ENCODE measurements at places on chromosomes 1 and 21. TPM values are rescaled to one million over a fixed set of nuclear protein-coding genes. Genes with fewer than 3 reads are reported as not detected.

The ZBTB8B gene
- polyA plus RNA-seq, result 0.21 TPM

GRCh38 chr1:8169364-8170058 lies 143.4 kb upstream of the ERRFI1 start:
- peak overlapping the region; percentile 54 for H3K27ac ChIP-seq
- peak; percentile 79 for DNase-seq
- H3K4me3 ChIP-seq, result no peak overlapping the region
- peaks cover 14% of the 10 kb centered on the region for H3K4me1 ChIP-seq
- H3K36me3 ChIP-seq, result no peaks in the 10 kb centered on the region
- no peaks in the 10 kb centered on the region for H3K27me3 ChIP-seq

GRCh38 chr1:99482286-99482685 lies 163.6 kb upstream of the PALMD start:
- no peaks in the 10 kb centered on the region for H3K4me1 ChIP-seq
- DNase-seq, result no peak
- no peak overlapping the region for H3K27ac ChIP-seq
- H3K27me3 ChIP-seq, result no peaks in the 10 kb centered on the region
- no peaks in the 10 kb centered on the region for H3K36me3 ChIP-seq
- no peak overlapping the region for H3K4me3 ChIP-seq

GRCh38 chr1:241115784-241116183 lies 241.2 kb downstream of the RGS7 start:
- no peaks in the 10 kb centered on the region for H3K27me3 ChIP-seq
- no peak overlapping the region for H3K4me3 ChIP-seq
- no peaks in the 10 kb centered on the region for H3K36me3 ChIP-seq
- DNase-seq, result no peak

DNA sequence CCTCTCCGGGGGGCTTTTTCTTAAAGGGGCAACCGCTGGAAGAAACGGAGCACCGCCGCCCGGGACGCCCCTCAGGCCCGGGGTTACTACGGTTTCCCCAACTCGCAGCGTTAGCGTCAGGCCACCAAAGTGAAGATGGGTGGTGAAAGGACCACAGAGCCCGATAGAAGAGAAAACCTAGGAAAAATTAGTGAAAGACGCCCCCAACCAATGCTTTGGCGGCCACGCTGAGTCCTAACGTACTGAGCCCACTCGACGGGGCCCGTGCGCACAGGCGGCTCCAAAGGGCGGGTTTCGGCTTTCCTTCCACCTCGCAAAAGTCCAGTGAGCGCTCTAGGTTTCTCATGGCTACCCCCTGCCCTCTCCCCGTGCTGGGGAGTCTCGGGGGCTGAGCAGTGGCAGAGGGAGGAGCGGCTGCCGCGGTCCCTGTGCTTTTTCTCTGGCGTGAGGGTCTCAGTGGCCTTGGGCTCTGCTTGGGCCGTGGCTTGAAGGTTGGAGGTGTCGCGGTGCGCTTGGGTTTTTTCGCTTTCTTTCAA lies 12.2 kb upstream of the SPEN start:
- peak overlapping the region; percentile 100 for H3K27ac ChIP-seq
- peaks cover 13% of the 10 kb centered on the region for H3K4me1 ChIP-seq
- DNase-seq, result no peak
- H3K4me3 ChIP-seq, result peak overlapping the region; percentile 89
- H3K36me3 ChIP-seq, result no peaks in the 10 kb centered on the region

DNA sequence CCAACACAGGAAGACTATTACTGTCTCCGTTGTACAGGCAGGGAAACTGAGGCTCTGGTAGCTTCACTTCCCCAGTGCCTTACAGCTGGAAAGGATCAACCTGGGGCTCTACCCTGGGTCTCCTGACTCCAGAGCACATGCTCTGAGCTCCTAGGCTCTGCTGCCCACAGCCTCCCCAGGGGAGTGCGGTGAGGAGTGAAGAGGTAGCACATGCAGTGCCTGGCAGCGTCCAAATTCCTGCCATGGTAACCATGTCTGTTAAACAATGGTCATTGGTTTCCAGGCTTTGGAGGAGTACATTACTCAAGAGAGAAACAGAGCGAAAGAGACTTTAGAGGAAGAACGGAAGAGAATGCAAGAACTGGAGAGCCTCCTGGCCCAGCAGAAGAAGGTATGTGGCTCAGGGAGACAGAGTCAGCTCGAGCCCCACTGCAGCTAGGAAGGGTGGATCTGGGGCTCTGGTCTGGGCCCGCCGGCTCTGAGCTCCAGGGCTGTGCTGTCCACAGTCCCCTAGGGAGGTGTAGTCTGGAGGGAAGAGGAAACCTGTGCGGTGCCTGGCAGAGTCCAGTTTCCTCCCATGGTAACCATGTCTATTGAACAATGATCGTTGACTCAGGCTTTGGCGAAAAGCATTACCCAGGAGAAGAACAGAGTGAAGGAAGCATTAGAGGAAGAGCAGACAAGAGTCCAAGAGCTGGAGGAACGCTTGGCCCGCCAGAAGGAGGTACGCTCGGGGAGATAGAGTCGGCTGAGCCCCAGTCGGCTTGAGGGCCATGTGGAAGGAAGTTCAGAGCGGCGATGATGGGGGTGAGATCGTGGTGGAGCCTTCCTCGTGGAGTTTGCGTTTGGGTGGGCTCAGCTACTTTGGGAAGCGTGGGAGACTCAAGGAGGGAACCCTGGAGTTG lies 64.6 kb upstream of the EFHD2 start:
- no peak for DNase-seq
- H3K4me1 ChIP-seq, result peaks cover 4% of the 10 kb centered on the region
- no peak overlapping the region for H3K27ac ChIP-seq

The MATN1 gene
- polyA plus RNA-seq, result 0.32 TPM

The ADGRB2 gene
- 11.8 TPM for polyA plus RNA-seq

- H3K27me3 ChIP-seq, result no peaks in the 10 kb centered on the region
- DNase-seq, result peak; percentile 67
- H3K36me3 ChIP-seq, result no peaks in the 10 kb centered on the region
- H3K27ac ChIP-seq, result no peak overlapping the region
Observed at GRCh38 chr1:240946926-240947325, 335.0 kb upstream of the GREM2 start.

GRCh38 chr1:97071173-97071572 lies 349.6 kb downstream of the PTBP2 start:
- H3K4me1 ChIP-seq, result no peaks in the 10 kb centered on the region
- H3K27me3 ChIP-seq, result no peaks in the 10 kb centered on the region
- H3K27ac ChIP-seq, result no peak overlapping the region

Data from testis (tissue), 5 donors.